Endothelial cell of umbilical vein (primary cell): ENCODE measurements at places on chromosomes 6 and 20. TPM values are rescaled to one million over a fixed set of nuclear protein-coding genes. Genes with fewer than 3 reads are reported as not detected.
A peak's percentile ranks its signal among the peaks of the same experiment; 100 is the strongest.

Gene CALHM6
- 0.08 and 0.10 TPM in 2 replicates for polyA plus RNA-seq

DNA sequence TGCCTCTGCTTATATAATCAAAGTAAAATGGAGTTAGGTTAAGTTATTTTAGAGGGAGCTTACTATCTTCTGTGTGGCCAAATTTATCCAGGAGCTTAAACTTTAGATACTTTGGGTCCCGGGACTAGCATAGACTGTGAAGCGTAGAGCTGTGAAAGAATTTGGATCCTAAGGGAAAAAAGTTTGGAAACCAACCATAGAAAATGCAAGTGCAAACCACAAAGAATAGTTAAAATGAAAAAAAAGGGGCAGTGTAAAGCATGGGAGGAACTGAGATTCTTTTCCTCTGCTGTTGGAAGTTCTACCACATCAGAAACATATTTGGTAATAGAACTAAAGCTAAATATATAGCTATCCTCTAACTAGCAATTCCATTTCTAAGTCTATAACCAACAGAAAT is 232.2 kb upstream of the FLRT3 start:
- DNase-seq: no peak

Gene STX11
- polyA plus RNA-seq: 8.5 and 8.9 TPM in 2 replicates

- peak; percentile 75 for DNase-seq
Measured at GRCh38 chr6:13813621-13814175, 659 bp downstream of the MCUR1 start.

GRCh38 chr6:143375022-143375585 is 75.4 kb downstream of the ADAT2 start:
- no peak for DNase-seq

- DNase-seq: no peak
Measured at GRCh38 chr6:127058936-127059335, 59.5 kb upstream of the RSPO3 start.

Gene CST2
- not detected in 2 replicates for polyA plus RNA-seq

Gene C2
- polyA plus RNA-seq: not detected in 2 replicates

GRCh38 chr6:84016029-84016428 is 17.5 kb upstream of the MRAP2 start:
- no peak for DNase-seq

DNA sequence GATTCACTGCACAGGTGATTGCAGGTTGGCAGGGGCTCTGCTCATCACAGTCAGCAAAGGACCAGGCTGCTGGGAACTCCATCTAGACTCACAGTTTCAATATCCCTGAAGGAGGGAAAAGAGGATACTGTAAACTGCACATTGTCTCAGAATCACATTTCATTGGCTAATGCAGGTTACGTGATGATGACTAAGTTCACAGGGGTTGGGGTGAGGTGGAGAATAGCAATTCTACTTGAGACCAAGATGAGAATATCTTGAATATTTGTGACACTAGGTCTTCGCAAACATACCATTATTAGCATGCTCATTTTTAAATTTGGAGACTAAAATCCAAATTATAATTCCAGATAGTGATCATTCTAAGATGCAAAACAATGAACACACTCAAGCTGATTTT is 208.5 kb upstream of the CITED2 start:
- no peak for DNase-seq

DNA sequence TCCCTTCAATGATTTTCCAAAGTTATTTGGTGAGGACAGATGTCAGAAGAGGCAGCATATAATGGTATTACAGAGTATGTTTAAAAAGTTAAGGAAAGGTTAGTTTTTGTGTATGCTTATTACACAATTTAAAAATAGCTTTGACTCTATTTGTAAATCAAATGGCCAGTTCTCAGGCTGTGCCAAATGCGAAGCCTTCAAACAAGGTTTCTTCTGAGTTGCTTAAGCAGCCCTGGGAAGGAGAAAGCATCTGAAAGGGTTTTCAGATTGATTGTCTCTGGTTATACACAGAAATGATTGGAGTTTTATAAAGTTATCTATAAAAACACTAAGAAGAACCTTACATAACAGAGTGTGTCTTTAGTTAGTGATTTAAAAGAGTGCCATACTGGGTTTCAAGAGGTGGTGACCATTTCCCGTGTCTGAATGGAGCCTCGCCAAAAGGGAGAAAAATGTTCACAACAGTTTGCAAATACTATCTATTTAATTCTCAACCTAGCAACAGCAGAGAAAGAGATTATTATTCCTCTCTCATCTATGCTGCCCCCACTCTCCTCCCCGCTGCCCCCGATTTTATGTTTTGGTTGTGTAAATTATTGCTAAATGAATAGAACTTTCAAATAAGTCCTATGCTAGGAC is 16.7 kb downstream of the CD109 start:
- peak; percentile 16 for DNase-seq

Gene KLHDC3
- 120 and 130 TPM in 2 replicates for polyA plus RNA-seq

DNA sequence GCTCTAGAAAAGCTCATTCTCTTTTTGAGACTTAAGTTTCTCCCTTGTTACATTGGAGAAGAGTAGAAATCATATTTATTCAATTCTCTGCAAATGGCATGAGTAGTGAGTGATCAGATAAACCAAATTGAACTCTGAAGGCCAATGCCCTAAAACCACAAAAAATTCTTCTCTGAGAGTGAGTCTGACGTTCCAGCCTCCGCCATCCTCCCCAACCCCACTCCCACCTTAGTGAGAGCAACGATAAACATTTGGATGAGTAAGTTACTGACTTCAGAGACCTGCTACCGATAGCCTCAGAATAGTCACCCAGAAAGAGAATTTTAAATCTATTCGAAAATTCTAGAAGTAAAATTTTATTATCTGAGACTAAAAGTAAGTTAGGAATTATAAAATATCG is 94.6 kb downstream of the TFAP2A start:
- DNase-seq: no peak

DNA sequence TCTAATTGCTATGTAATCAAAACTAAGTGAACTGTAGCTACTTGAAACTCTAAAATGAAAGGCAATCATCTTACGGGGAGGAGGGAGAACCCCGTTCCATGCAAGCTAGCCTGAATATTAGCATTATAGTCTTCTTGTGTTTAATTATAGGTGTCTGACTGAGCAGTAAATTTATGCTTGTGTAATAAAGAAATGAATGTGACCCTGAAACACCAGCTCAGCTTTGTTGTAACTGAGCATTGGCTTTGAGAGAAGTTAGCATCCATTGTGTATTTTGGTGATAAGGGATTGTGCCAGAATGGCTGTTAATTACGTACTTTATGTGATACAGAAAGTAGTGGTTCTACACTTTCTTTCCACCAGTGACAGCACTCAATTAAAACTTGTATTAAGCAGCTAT is 86.9 kb downstream of the QKI start:
- DNase-seq: no peak

DNA sequence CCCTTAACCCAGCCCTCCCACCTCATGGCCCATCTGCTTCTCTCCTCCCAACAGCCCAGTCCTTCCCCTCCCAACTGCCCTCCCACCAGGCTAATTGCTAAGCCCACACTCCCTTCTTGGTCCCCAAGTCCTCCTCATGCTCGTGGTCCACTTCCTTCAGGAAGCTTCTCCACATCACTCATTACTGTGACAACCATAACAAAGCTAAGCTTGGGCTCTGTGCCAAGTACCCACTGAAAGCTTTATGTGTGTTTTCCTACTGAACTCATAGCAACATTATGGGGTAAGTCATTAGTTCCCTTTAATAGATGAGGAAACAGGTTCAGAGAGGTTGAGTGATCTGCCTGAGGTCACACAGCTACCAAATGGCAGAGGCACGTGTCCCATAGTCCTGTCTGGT is 16.2 kb downstream of the FRS3 start:
- DNase-seq: peak; percentile 91
